ENCODE measurements at places on chromosomes 1 and 21. TPM values are rescaled to one million over a fixed set of nuclear protein-coding genes. Genes with fewer than 3 reads are reported as not detected.

DNA sequence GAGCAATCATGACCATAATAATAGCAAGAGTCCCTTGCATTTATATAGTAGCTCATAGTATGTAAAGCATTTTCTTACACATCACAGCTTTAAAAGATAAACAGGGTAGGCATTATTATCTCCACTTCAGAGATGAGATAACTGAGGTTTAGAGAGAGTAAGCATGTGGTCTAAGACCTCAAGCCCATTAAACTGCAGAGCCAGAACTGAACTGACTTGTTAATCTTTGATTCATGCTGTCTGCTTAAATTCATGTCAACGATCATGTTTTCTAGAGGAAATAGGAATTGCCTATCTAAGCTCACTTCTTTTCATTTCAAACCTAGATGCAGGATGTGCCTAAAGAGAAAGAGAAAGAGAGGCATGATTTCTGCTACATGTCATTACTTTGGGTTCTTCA is 524.8 kb downstream of the PTPRC start:
- H3K36me3 ChIP-seq = no peaks in the 10 kb centered on the region
- no peak overlapping the region for H3K4me3 ChIP-seq
- DNase-seq = no peak
- H3K27me3 ChIP-seq = no peaks in the 10 kb centered on the region

DNA sequence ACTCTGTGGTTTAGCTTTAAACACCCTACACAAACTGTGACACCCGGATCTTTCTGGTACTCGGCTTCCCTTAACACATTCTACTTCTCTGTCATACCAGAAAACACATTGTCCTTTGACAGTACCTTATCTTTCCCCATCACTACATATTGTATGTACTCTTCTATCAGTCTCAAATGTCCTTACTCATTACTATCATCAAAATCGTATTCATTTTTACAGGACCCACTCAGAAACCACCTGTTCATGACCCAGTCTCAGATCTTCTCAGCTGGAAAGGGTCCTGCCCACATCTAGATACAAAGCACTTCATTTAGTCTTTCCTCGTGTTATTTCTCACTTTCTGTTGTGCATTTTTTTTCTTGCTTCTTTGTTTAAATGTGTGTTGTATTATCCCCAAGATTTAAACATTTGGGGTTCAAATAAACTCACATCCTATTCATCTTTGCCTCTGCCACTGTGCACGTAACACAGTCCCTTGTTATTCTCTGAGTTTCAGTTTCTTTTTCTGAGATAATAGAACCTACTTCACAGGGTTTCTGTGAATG is 27.7 kb downstream of the CD34 start:
- H3K36me3 ChIP-seq = no peaks in the 10 kb centered on the region
- no peak for DNase-seq
- no peak overlapping the region for H3K27ac ChIP-seq

Gene KRTAP7-1
- not detected for total RNA-seq

GRCh38 chr1:26531651-26532131 is 2.1 kb downstream of the RPS6KA1 start:
- peak overlapping the region; percentile 70 for H3K27ac ChIP-seq
- H3K4me1 ChIP-seq = peaks cover 6% of the 10 kb centered on the region
- H3K27me3 ChIP-seq = no peaks in the 10 kb centered on the region
- H3K4me3 ChIP-seq = no peak overlapping the region
- no peaks in the 10 kb centered on the region for H3K36me3 ChIP-seq

Gene PLEKHN1
- 2.4 TPM for total RNA-seq

DNA sequence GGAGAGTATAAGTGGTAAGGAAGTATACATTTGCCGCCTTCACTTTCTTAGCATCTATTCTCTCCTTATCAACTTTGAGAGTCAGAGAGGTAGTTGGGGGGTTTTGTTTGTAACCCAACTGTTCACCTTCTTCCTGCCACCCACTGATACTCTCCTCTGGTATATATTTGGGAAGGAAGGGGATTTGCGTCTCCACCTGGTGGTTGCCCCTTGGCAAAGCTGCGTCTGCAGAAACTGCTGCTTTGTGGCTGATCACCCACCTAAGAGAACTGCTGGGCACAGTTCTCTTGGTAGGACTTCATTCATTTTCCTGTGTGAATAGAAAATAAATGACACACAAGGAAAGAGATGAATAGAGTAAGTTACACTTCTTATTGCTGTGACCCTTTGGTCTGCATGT is 87.0 kb downstream of the SYT14 start:
- no peak for DNase-seq
- no peak overlapping the region for H3K4me3 ChIP-seq
- H3K36me3 ChIP-seq = no peaks in the 10 kb centered on the region
- no peaks in the 10 kb centered on the region for H3K4me1 ChIP-seq
- H3K27ac ChIP-seq = no peak overlapping the region

DNA sequence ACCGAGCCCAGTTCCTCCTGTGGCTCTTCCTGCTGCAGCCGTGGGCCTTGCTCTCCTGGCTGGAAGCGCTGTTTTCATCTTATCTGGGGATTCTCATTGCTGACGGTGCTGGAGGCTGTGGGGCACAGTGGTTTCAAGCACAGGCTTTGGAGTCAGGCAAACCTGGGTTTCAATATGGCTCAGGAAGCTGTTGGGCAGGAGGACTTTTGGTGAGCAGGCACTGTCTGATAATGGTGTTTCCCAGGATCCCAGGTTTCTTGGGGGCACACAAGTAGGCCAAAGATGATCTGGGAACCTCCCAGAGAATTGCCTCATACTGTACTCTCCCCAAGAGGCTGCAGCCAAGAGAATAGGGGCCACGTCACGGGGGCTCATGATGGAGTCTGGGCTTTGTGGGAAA is 105.6 kb upstream of the TRABD2B start:
- no peak overlapping the region for H3K4me3 ChIP-seq
- H3K36me3 ChIP-seq = no peaks in the 10 kb centered on the region

GRCh38 chr1:36225283-36225899 is 1.1 kb downstream of the THRAP3 start:
- H3K4me3 ChIP-seq = peak overlapping the region; percentile 73
- H3K27me3 ChIP-seq = no peaks in the 10 kb centered on the region
- peak overlapping the region; percentile 98 for H3K27ac ChIP-seq
- DNase-seq = no peak

DNA sequence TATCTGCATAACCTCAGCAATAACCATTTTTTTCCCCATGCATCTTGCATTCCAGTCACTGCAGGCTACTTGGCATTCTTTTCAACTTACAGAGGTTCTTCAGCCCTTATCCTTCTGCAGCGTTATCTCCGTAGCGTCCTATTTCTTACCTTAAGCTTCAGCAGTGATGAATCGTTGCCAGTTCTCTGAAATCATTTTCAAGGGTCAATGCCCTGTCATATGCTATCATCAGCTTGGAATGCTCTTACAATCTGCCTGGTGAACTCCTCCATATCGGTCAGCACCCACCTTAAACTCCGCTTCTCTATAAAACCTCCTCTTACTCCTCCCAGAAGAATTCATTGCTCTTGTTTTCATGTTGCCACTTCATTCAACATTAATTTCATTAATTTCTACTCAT is 105.1 kb upstream of the DPH5 start:
- H3K4me3 ChIP-seq = no peak overlapping the region
- no peak for DNase-seq
- no peak overlapping the region for H3K27ac ChIP-seq
- H3K36me3 ChIP-seq = no peaks in the 10 kb centered on the region
- H3K4me1 ChIP-seq = no peaks in the 10 kb centered on the region

DNA sequence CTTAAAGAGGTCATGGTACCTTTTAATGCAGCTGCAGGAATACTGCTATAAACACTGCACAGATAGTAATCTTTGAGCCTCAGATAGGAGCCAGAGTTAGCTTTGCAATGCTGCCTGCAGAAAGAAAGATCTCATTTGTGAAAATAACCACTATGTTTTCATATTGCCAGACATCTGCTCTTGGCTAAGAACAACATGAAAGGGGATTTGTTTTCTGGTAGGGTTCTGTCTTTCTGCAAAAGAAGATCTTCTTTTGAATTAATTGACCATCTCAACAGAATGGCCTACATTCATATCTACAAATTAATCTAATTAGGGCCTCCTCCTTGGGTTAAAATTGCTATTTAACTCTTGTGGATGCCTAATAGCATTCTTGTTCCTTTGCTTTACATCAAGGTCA is 177.6 kb upstream of the DPYD start:
- H3K4me1 ChIP-seq = no peaks in the 10 kb centered on the region
- no peak for DNase-seq
- no peaks in the 10 kb centered on the region for H3K27me3 ChIP-seq
- H3K4me3 ChIP-seq = no peak overlapping the region
- H3K36me3 ChIP-seq = no peaks in the 10 kb centered on the region

GRCh38 chr21:35149698-35150097 is 100.6 kb upstream of the RUNX1 start:
- no peak overlapping the region for H3K27ac ChIP-seq
- H3K4me3 ChIP-seq = no peak overlapping the region
- no peak for DNase-seq
- H3K4me1 ChIP-seq = no peaks in the 10 kb centered on the region
- H3K36me3 ChIP-seq = no peaks in the 10 kb centered on the region
- H3K27me3 ChIP-seq = no peaks in the 10 kb centered on the region

DNA sequence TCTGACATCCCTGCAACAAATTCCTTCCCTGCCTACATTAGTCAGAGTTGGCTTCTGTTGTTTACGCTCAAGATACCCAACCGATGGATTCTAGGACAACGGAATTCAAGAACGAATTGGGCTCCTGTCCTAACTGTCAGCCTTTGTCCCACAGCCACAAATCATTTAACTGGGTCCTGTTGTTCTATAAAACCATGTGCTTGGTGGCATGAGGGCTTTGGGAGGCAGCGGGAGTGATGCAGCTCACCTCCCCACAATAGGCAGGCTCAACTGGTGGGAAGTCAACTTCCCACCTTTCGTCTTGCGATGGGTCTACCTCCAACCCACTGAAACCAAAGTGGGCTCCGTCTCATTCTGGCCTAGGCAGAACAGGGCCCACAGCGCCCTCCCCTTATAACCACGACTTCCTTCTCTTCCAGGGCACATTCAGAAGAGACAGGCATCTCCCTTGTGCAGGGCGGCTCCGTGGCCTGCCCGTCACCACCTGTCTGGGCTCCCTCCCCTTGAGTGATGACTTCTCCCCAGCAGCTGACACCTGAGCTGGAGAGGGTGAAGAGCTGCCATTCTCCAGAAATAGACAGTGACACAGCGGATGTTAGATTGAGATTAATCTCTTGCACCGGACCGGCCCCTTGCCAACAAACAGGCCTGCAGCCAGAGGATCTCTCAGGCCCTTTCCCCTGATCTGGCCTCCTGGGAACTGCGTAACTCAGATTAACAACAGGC is 26.5 kb downstream of the LRRC38 start:
- no peak for DNase-seq
- H3K4me1 ChIP-seq = no peaks in the 10 kb centered on the region

- no peak for DNase-seq
- H3K4me3 ChIP-seq = no peak overlapping the region
- H3K27me3 ChIP-seq = peaks cover 28% of the 10 kb centered on the region
- H3K27ac ChIP-seq = no peak overlapping the region
- no peaks in the 10 kb centered on the region for H3K36me3 ChIP-seq
Observed at GRCh38 chr21:41479686-41480085, 28.3 kb downstream of the TMPRSS2 start.

DNA sequence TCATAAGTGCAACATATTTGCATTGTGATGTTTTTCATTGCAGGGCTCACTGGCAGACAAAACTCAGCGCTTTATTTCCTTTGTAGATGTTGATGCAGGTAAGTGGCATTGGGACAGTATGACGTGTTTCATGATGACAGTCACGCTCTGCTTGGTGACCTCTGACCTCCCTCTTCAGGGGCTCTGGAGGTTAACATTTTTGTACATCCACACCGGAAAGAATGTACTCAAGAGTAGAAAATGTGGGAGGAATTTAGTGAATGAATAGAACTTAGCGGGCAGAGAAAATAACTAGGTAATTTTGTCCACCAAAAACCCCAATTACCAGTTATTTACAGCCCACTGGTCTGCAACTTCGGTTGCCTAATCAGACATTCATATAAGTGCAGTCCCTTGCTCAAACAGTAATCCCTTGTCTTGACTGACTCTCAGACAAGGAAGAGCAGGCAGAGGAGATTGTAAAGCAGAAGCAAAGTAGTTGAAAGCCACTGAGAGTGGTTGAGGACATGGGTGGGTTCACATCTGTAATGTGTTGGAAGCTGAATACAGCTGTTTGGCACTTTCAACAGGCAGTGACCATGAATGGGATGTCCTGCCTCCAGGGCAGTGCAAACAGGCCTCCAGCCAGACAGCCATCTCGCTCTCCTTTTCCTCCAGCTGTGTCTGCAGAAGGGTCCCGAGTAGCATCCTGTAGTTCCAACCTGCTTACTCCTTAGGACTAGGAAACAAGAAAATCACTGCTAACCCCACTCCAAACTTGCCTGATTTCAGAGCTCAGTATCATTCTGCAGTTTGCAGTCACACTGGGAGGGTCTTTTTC is 188.9 kb downstream of the NRIP1 start:
- H3K27ac ChIP-seq = no peak overlapping the region
- DNase-seq = no peak
- H3K4me3 ChIP-seq = no peak overlapping the region
- no peaks in the 10 kb centered on the region for H3K27me3 ChIP-seq

Gene CYP4X1
- total RNA-seq = 42.1 TPM

Data from tibial nerve (tissue), 4 donors.